Stimulated activated CD4-positive, alpha-beta T cell treated with anti-CD3 and anti-CD28 coated beads, Interleukin-1b, Interleukin-23, amount 100 ng/mL, for 1 hour (primary cell): ENCODE measurements at places on chromosomes 12 and 14.
A peak's percentile ranks its signal among the peaks of the same experiment; 100 is the strongest.

- no peak for DNase-seq
These were observed 142.1 kb downstream of the GXYLT1 start for GRCh38 chr12:42002563-42002962.

GRCh38 chr12:89827592-89827991, 119.0 kb upstream of the ATP2B1 start:
- DNase-seq = no peak

DNA sequence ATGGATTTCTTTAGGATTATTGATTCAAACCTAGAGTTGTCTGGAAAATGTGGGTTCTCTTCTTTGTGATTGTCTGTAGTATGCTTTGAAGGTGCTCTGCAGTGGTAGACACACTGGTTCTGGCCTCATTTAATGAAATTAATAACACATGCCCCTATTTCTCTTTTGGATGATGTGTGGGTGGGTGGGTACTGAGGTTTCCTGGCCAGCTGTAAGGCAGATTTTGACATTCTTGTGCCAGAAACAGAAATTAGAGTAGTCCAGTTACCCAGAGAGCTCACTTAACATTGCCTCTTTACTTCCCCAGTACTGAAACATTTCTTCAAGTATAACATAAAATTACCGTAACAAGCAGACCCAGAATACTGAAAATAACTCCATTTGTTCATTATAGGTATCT, 14.4 kb downstream of the TSFM start:
- no peak for DNase-seq

- DNase-seq = no peak
These were observed 381.0 kb downstream of the NOVA1 start for GRCh38 chr14:26216786-26217185.

GRCh38 chr14:65850429-65851135, 438.1 kb downstream of the FUT8 start:
- peak; percentile 15 for DNase-seq
